ENCODE measurements at places on chromosomes 1 and 21.

DNA sequence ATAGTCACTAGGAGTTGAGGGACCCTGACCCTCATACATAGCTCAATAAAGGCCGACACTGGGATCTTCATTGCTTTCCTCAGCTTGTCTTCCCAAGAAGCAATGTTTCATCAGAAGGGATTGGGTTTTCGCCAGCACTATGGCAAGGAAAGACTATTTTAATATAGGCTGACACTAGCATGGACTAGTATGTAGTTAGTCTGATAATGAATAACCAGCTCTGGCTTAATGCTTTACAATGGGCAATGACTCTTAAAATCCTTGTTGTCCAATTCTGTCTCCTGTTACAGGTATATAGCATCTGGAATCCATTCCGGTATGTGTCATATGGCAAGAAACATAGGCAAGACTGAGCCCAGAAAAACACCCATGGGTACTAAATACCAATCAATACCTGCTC, 15.3 kb upstream of the SYT2 start:
- no peak for DNase-seq

DNA sequence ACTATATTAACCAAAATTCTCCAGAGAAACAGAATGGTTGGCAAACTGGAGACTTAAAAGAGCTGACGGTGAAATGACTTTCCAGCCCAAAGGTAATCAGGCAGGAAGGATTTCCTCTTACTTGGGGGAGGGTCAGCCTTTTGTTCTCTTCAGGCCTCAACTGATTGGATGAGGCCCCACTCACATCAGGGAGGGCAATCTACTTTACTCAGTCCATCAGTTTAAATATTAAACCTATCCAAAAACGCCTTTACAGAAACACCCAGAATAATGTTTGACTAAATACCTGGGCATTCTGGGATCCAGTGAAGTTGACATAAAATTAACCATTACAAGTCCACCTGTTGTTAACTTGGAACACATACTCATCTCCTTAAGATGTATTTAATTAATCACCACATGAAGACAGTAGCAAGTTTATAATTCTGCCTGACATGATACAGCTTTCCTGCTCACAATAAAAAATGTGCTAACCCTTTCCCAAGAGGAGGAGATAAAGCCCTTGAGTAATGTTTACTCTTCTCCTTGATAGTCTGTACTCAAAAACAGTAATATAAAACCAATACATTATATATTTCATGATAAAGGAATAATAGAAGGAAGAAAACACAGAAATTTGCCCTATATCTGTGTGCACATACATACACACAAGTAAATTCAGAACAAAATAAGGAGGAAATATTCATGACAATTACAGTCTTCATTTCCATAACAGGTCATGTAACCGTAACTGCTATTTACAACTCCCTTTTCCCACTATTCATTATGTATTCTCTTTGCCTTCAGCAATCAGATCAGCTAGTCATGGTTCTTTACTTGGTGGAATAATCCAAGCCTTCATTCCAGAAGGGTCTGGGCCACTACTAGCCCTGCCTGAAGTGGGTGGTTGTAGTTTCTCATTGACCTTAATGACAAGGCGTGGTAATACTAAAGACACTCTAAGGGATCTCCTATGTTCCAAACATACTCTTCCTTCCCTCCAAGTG, 107.5 kb upstream of the RUNX1 start:
- DNase-seq, result no peak

DNA sequence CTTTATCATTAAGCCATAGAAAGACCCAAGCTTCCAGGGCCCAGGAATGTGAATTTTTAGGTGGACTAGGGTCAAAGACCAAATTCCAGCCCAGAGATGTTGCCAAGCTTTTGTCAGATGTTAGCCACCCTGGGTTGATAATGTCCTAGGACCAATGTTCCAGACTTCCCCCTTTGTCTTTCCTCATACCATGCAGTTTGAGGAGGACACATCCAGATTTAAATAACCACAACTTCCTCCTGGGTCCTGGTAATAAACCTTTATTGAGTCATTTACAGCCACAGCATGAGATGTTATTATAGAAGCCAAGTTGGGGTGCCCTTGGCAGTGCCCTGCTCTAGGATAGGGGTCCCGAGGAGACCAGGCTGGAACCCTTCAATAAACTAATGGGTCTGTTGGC, 5.9 kb downstream of the TNR start:
- DNase-seq, result no peak

- DNase-seq, result no peak
Observed at GRCh38 chr1:206882555-206882954, 14.7 kb upstream of the IL24 start.

DNA sequence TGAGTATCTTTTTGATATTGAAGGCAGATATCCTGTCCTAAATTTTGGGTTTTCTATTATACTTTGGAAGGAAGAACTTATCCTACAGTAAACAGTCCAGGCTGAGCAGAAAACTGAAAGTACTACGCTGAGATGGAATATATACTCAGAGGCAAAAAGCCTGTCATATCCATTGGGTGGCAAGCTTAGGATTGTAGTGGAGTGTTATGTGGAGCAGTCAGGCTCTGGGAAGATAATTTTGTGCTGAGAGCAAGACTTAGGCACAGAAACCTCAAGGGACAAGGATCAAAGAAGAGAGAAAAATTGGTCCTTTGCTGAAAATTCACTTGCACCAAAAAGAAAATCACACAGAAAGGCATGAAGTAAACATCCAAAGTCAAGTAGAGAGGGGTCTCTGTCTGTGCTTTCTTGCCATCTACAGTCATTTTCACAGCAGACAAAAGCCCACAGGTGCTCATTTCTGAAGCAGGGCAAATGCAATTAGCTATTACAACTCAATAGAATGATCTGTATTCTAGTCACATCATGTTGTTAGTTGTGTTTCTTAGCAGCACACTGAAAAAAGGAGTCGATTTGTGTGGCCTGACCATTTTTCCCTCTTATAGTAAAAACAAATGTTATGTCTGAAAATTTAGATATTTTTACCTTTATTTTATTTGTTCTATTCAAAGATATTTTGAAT, 38.5 kb downstream of the CRB1 start:
- peak; percentile 74 for DNase-seq

DNA sequence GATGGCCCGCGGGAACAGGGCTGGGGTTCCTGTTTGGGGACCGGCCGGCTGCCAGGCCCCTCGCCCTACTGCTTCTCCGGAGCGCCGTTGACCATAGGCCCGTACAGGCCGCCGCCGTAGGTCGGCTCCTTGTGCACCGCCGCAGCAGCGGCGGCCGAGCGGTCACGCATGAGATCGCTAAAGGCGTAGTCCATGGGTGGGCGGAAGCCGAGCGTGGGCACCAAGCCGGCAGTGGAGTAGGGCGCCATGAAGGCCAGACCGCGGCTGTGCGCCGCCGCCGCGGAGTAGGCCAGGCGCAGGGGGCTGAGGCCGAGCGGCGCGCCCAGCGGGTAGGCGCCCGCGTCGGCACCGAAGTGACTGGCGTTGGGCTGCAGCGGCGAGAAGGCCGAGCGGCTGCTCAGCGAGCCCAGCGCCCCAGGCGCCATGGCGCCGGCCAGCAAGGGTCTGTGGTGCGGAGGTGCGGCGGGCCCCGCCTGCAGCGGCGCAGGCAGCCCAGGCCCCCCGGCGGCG, 4.6 kb downstream of the DMRTA2 start:
- DNase-seq, result no peak

- DNase-seq, result no peak
Observed at GRCh38 chr1:14956579-14957195, 196.9 kb upstream of the TMEM51 start.

- DNase-seq, result no peak
Observed at GRCh38 chr1:53600561-53600960, 138.4 kb downstream of the GLIS1 start.

- DNase-seq, result no peak
Observed at GRCh38 chr1:23370709-23371584, 1.3 kb upstream of the ZNF436 start.

- DNase-seq, result no peak
Observed at GRCh38 chr1:172122381-172122780, 281.1 kb downstream of the DNM3 start.

DNA sequence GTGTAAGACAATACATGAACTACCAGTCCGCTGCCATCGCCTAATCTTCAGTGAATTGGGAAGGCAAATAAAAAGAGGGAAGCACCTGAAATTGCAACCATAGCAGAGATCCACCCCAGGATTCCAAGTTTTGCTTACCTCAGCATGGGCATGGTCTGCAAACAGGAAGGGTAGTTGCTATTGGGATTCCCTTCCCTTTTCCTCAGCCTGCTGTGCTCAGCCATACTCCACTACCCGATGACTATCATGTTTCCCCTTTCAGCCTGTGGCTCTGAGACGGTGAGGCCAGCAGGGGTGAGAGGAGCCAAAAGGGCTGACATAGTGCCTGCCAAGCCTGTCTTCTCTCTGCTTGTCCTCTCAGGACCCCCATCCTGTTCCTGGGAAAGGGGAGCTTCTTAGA, 64.2 kb downstream of the GPR137B start:
- DNase-seq, result no peak

DNA sequence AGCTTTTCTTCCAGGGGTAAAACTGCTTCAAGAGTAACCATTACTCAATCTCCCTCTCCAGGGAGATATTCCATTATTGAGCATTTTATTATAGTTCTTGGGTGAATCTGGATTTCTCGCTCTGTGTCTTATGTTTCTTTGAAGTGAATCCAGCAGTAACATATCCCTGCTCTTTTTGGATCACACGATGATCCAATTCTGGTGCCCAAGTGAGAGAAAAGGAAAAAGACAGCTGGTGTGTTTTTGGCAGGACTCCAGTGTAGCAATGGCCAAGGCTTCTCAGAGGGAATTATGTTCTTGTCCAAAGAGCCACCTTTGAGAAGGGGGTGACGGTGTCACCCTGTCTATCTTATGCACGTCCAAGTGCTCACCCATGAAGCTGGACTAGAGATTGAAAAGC, 140.3 kb upstream of the ERRFI1 start:
- DNase-seq, result peak; percentile 1

DNA sequence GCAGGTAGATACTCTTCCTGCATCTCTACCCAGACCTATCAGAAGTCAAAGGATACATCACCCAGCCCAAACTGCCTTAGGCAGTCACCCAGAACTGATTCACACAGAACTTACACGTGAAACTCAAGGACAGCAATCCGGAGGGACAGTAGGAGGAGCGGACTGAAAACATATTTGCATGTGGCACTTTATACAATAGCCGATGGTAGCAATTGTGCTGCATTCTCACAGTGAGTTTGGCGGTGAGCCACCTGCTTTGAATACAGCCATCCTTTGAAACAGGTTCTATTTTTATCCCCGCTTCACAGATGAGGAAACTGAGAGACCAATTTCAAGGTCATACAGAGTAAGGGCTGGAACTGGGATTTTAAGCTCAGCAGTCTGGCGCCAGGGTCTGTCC, 69.5 kb downstream of the EDEM3 start:
- no peak for DNase-seq

Measured in midbrain (tissue), 1 donor.